ENCODE measurements at places on chromosomes 2 and 18. TPM values are rescaled to one million over a fixed set of nuclear protein-coding genes. Genes with fewer than 3 reads are reported as not detected.

The CYTIP gene
- not detected for total RNA-seq

The DNER gene
- 0.04 TPM for total RNA-seq

The CCBE1 gene
- total RNA-seq = 1.8 TPM

The GALR1 gene
- total RNA-seq = not detected

The AMER3 gene
- total RNA-seq = 1.2 TPM

The TCF23 gene
- total RNA-seq = not detected

The MROH2A gene
- 0.12 TPM for total RNA-seq

The SEMA4F gene
- total RNA-seq = 8.4 TPM

The SNED1 gene
- 0.09 TPM for total RNA-seq

The SERPINB11 gene
- total RNA-seq = not detected

The TTLL4 gene
- total RNA-seq = 36.0 TPM

The ACTR3 gene
- 69.7 TPM for total RNA-seq

The UGT1A3 gene
- total RNA-seq = not detected

- peak overlapping the region; percentile 99 for H3K27ac ChIP-seq
- no peaks in the 10 kb centered on the region for H3K27me3 ChIP-seq
- no peak for DNase-seq
- peak overlapping the region; percentile 71 for H3K4me3 ChIP-seq
- peaks cover 22% of the 10 kb centered on the region for H3K4me1 ChIP-seq
These were observed 550 bp downstream of the MYL12B start for GRCh38 chr18:3262234-3263131.

GRCh38 chr2:229270551-229271410 lies at the start of gene PID1:
PID1 (minus strand) TSS chr2:229271287; CDS start chr2:229271043, 244 bp downstream.
- H3K4me3 ChIP-seq = peak within 1 kb of the TSS; percentile 60
- DNase-seq = peak; percentile 75
- no peak within 1 kb of the TSS for H3K27ac ChIP-seq
- H3K27me3 ChIP-seq = peaks cover 34% of the 10 kb centered on the region

DNA sequence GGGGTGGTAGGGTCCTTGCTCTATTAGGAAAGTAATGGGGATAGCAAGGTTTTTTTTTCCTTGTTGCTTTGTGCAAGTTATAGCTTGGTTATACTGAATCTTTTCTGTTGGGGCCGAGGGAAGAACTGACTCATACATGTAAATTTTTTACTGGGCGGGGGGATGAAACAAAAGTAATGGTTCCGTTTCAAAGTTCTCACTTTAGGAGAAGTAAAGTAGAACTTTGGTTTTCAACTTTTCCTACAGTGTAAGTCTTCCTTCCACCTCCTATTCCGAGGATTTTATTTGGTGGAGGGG lies 1.1 kb downstream of the AFTPH start:
- H3K27me3 ChIP-seq = peaks cover 3% of the 10 kb centered on the region
- peak overlapping the region; percentile 75 for H3K27ac ChIP-seq
- H3K4me3 ChIP-seq = peak overlapping the region; percentile 90
- H3K4me1 ChIP-seq = peaks cover 25% of the 10 kb centered on the region

GRCh38 chr2:106219813-106220212 lies 25.7 kb upstream of the UXS1 start:
- DNase-seq = no peak
- H3K36me3 ChIP-seq = no peaks in the 10 kb centered on the region
- H3K4me1 ChIP-seq = peaks cover 4% of the 10 kb centered on the region
- peak overlapping the region; percentile 53 for H3K27ac ChIP-seq

GRCh38 chr2:54456362-54456611 lies 160 bp downstream of the SPTBN1 start:
- no peaks in the 10 kb centered on the region for H3K27me3 ChIP-seq
- no peak for DNase-seq
- H3K4me3 ChIP-seq = peak overlapping the region; percentile 98
- peak overlapping the region; percentile 90 for H3K27ac ChIP-seq
- no peaks in the 10 kb centered on the region for H3K36me3 ChIP-seq

GRCh38 chr18:24459772-24460171 lies 665 bp upstream of the HRH4 start:
- no peaks in the 10 kb centered on the region for H3K36me3 ChIP-seq
- no peak overlapping the region for H3K4me3 ChIP-seq
- H3K27ac ChIP-seq = no peak overlapping the region
- no peaks in the 10 kb centered on the region for H3K27me3 ChIP-seq

DNA sequence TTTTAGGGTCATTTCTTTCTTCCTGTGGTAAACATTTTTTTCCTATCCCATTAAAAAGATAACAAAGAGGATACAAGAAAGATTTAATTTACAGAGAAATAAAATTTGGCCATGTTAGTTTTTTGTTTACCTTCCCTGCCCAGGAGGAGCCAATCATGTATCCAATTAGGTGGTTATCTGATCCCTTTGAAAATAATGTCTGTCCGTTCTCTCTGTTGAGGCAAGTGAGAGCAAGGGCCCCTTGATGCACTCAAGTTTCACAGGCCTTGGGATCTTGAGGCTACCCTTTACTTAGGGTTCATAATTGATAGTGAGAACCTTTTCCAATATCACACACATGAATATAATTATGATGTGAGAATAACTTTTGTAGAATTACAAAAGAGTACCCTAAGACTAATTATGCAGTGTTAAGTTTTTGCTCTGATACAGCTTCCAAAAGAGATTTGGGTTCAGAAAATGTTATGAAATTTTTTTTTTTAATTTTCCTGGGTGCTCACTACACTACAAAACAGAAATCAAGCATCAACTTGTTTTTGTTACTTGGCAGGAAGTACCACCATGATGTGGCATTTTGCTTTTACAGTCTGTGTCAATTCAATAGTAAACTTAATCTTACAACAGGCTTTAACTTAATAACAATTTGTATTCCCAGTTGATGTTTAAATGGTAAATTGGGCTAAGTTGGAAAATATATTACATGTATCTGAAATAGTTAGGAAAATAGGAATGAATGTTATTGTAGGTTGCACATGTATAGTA lies 42.0 kb downstream of the AFTPH start:
- no peak overlapping the region for H3K4me3 ChIP-seq
- H3K4me1 ChIP-seq = no peaks in the 10 kb centered on the region
- no peak overlapping the region for H3K27ac ChIP-seq

GRCh38 chr2:950080-950966 lies at the start of gene SNTG2:
SNTG2 (plus strand) TSS chr2:950849; CDS start chr2:950997, 148 bp downstream.
- H3K27me3 ChIP-seq = peaks cover 87% of the 10 kb centered on the region
- no peak within 1 kb of the TSS for H3K27ac ChIP-seq
- DNase-seq = peak; percentile 31
- H3K36me3 ChIP-seq = no peaks in the 10 kb centered on the region

GRCh38 chr2:108926561-108927380 lies 62.2 kb downstream of the EDAR start:
- DNase-seq = no peak
- H3K4me3 ChIP-seq = no peak overlapping the region
- H3K4me1 ChIP-seq = no peaks in the 10 kb centered on the region
- no peaks in the 10 kb centered on the region for H3K36me3 ChIP-seq
- H3K27ac ChIP-seq = no peak overlapping the region

DNA sequence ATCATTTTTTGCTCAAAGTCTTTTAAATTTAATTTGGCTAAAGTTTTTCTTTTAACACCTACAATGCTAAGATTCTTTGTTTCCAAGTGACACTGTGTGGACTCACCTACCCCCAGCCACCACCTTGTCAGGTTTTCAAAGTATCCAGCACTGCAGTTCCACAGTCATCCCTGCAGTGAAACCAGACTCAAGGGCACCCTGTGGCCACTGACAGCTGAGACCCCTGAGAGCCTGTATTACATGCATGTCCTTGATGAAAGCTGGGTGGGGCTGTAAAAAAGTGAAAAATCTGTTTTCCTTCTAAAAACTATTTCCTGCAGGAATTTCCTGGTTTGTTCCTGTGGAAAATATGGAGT lies 19.9 kb downstream of the TPRKB start:
- DNase-seq = no peak
- no peaks in the 10 kb centered on the region for H3K36me3 ChIP-seq
- H3K4me1 ChIP-seq = no peaks in the 10 kb centered on the region

- DNase-seq = no peak
- no peaks in the 10 kb centered on the region for H3K36me3 ChIP-seq
- H3K4me3 ChIP-seq = no peak overlapping the region
- no peaks in the 10 kb centered on the region for H3K27me3 ChIP-seq
- no peaks in the 10 kb centered on the region for H3K4me1 ChIP-seq
These were observed 106.3 kb upstream of the GPC1 start for GRCh38 chr2:240329116-240329665.

- no peak overlapping the region for H3K4me3 ChIP-seq
- peak; percentile 85 for DNase-seq
- H3K27ac ChIP-seq = no peak overlapping the region
These were observed 45.5 kb downstream of the DDX1 start for GRCh38 chr2:15636972-15637785.

DNA sequence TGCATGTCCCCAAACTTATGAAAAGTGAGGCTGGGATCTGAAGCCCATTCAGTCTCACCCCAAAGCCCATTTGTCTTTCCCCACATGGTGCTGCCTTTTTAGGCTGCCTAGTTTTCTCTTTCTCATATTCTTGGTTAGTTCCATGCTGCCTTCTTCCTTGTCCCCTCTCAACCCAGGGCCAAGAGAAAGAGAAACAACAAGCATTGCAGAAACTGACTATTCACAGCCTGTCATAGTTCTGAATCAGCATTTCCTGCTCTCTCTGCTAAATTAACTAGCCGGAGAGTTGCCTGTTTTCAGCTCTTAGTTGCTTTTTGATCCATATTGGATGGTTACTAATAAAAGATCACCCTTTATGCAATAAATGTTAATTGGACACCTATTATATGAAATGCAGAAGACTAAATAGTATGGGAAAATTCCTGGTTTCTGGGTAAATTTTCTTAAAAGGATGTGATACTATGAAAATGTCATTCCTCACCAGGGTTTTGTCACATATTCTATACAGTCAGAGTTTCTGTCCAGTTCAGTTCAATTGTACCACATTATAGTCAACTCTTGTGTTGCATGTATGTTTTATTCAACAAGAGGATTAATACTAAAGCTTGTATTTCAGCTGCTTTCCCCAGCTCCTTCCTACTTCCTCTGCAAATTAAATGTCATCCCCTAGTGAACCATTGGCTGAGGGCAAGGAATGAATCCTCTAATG lies 246.5 kb downstream of the GALR1 start:
- H3K27ac ChIP-seq = no peak overlapping the region
- no peaks in the 10 kb centered on the region for H3K36me3 ChIP-seq
- H3K4me3 ChIP-seq = no peak overlapping the region
- no peaks in the 10 kb centered on the region for H3K4me1 ChIP-seq

DNA sequence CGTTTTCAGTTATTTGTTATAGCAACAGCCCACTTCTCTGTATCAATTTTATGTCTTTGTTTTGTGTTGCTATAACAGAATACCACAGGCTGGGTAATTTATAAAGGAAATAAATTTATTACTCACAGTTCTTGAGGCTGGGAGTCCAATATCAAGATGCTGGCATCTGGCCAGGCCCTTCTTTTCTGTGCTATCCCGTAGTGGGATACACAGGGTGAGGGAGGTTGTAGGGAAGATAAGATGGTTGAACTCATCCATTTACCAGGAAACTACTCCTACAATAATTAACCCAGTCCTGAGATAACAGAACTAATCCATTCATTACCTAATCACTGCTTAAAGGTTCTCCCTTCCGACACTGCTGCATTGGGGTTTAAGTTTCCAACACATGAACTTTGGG lies 220.7 kb downstream of the TPGS2 start:
- H3K27ac ChIP-seq = no peak overlapping the region
- peaks cover 14% of the 10 kb centered on the region for H3K4me1 ChIP-seq
- H3K36me3 ChIP-seq = peaks cover 30% of the 10 kb centered on the region
- no peak for DNase-seq

DNA sequence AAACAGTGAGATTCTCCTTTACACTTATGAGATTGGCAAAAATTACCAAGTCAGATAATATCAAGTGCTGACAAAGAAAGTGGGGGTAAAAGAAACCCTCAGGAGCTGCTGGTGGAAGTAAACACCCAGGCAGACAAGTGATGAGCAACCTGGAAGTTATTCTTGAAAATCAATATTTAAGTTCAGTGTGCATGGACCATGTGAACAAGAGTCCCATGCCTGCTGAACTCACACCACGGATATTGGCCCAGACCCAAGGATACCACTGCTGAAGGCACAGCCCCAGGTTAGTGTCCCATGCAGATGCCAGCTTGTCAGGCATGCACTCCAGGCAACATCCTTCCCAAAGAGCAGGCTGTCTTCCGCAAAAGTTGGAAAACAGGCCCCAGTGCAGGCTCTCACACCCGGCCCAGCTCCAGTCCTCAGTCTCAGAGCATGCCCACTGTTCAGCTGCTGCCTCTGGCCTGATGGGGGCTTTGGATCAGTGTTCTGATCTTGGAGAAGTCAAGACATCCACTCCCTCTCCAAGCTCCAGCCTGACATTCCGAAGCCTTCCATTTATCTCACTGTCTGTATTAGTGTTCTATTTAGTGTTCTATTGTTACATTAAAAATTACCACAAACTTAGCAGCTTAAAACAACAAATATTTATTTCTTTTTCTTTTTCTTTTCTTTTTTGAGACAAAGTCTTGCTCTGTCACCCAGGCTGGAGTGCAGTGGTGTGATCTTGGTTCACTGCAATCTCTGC lies 70.0 kb downstream of the HS1BP3 start:
- peaks cover 16% of the 10 kb centered on the region for H3K4me1 ChIP-seq
- H3K36me3 ChIP-seq = no peaks in the 10 kb centered on the region
- H3K27me3 ChIP-seq = no peaks in the 10 kb centered on the region
- DNase-seq = no peak

GRCh38 chr2:70396612-70397011 lies 94.7 kb upstream of the FAM136A start:
- DNase-seq = no peak
- no peaks in the 10 kb centered on the region for H3K36me3 ChIP-seq
- no peak overlapping the region for H3K4me3 ChIP-seq
- no peak overlapping the region for H3K27ac ChIP-seq
- no peaks in the 10 kb centered on the region for H3K27me3 ChIP-seq

- peaks cover 5% of the 10 kb centered on the region for H3K36me3 ChIP-seq
- no peak overlapping the region for H3K4me3 ChIP-seq
- H3K27me3 ChIP-seq = no peaks in the 10 kb centered on the region
- peaks cover 27% of the 10 kb centered on the region for H3K4me1 ChIP-seq
These were observed 112.2 kb downstream of the GALNT3 start for GRCh38 chr2:165681841-165682240.

DNA sequence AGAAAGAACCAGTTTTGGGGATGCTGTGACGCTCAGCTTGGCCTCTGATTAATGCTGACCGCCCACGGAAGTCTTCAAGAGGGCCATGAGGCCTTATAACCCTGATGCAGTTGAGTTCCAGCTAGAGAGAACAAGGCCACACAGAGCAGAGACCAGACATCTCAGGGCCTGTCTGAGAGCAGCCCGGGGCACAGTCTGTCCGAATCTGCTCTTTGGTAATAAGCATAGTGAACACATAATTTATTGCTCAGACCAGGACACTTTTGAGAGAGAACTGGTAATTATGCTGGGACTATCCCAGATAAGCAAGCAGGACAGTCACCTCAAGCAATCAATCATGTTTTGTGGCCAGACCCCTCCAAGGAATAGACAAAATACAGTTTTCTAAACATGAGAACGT lies 68.5 kb downstream of the STPG4 start:
- H3K27me3 ChIP-seq = no peaks in the 10 kb centered on the region
- peaks cover 11% of the 10 kb centered on the region for H3K4me1 ChIP-seq
- DNase-seq = no peak
- no peaks in the 10 kb centered on the region for H3K36me3 ChIP-seq
- no peak overlapping the region for H3K27ac ChIP-seq
- H3K4me3 ChIP-seq = no peak overlapping the region

GRCh38 chr2:30252723-30253701 lies 21.7 kb downstream of the LBH start:
- H3K36me3 ChIP-seq = peaks cover 44% of the 10 kb centered on the region
- peaks cover 62% of the 10 kb centered on the region for H3K4me1 ChIP-seq
- peak; percentile 57 for DNase-seq
- no peak overlapping the region for H3K4me3 ChIP-seq

All from cardiac muscle cell (in vitro differentiated cells and primary cell).